ENCODE measurements at places on chromosomes 2 and 18.

DNA sequence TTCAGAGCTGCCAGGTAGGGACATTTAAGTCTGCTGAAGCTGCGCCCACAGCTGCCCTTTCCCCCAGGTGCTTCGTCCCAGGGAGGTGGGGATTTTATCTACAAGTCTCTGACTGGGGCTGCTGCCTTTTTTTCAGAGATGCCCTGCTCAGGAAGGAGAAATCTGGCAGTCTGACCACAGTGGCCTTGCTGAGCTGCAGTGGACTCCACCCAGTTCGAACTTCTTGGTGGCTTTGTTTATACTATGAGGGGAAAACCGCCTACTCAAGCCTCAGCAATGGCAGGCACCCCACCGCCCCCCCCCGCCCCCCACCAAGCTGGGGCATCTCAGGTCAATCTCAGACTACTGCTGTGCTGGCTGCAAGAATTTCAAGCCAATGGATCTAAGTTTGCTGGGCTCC lies 458.1 kb upstream of the RAB12 start:
- no peak for DNase-seq

DNA sequence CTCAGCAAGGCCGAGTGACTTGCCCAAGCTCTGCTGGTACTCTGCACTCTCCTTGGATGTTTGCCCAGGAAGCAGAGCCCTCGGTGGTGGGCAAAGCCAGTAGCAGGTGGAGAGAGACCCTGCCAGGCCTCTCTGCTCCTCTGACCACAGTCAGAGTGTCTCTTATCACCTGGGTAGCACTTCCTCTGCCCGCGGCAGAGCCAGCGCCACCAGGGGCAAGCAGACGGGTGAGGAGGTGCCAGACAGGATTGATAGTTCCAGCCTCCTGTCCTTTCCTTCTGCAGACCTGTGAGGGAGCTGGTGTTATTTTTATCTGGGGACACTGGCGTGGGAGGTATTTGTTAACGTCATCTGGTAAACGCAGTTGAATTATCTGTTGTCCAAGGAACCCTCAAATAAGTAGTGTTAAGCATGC lies 152.9 kb downstream of the SMAD7 start:
- no peak for DNase-seq

DNA sequence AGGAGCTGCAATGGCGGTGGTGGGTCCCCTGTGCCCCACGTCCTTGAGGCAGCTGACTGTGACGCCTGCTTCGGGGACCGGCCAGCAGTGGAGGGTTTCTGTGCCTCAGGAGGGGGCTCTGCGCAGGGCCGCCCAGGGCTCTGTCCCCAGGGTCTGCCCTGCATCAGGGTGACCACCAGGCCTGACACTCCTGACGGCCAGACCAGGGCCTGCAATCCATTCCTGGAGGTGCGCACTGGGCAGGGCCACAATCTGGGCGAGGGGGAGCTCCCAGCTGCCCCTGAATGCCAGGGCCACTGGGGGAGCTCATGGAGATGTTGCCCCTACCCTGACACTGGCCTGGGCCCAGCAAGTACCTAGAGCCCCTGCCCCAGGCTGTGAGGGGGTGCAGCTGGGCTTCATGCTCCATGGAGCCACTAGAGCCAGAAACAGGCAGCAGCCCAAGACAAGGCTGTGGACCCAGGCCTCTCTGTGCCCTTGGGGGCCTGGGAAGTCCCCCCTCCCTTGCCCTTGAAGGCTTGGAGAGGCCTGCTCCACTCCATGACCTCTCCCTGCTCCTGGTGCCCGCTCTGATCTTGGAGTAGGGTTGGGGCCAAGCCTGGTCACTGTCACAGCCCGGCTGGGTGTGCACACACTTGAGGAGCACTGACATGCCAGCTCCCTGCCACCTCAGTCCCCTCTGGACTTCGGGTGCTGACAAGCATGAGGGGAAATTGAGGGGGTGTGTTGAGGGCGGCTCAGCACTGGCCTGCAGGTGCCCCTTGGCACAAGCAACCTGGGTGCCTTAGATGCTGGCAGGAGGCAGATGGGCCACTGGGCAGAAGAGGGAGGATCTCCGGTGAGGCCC lies 55.9 kb downstream of the LDAH start:
- no peak for DNase-seq

GRCh38 chr2:140491876-140492275 lies 1638.9 kb downstream of the LRP1B start:
- no peak for DNase-seq

- no peak for DNase-seq
Observed at GRCh38 chr18:79049506-79049905, 19.7 kb upstream of the ATP9B start.

GRCh38 chr2:230879891-230880290 lies 15.1 kb downstream of the ITM2C start:
- no peak for DNase-seq

- DNase-seq = no peak
Observed at GRCh38 chr2:239762106-239762505, 263.0 kb downstream of the NDUFA10 start.

GRCh38 chr2:222939208-222939856 lies 78.5 kb downstream of the ACSL3 start:
- peak; percentile 36 for DNase-seq

DNA sequence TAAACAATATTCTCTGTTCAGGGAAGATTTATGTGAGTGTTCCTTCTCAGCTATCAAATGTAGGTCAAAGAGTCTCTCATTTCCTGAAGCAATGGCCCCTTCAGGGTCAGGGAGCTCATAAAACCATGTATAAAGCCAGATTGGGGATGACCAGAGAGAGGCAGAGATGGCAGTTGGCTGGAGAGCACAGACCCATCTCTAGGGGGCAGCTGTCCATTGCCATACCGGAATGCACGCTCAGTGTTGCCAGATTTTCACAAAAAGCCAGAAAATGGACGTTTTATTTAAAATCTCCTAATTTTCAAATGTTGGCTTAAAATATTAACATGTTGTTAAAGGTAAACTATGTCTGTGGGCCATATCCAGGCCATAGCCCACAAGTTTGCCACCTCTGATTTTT lies 1920.7 kb upstream of the CELF4 start:
- no peak for DNase-seq

DNA sequence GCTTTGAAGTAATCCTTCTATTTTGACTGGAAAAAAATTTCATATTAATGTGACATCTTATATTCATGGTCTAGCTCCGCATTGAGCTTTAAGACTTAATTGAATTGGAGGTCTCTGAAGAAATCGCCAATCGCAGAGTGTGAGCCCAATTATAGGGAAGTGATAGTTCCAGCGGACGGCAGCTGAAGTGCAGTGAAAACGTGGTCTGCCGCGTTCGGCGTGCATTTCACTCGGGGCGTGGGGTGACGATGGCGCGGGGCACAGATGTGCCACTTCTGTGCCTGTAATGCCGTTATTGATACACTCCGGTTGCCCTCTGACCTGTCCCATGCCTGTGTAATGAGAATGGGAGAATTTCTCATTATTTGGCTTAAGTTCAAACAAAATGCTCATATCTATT lies 106.7 kb downstream of the TSHZ1 start:
- no peak for DNase-seq

DNA sequence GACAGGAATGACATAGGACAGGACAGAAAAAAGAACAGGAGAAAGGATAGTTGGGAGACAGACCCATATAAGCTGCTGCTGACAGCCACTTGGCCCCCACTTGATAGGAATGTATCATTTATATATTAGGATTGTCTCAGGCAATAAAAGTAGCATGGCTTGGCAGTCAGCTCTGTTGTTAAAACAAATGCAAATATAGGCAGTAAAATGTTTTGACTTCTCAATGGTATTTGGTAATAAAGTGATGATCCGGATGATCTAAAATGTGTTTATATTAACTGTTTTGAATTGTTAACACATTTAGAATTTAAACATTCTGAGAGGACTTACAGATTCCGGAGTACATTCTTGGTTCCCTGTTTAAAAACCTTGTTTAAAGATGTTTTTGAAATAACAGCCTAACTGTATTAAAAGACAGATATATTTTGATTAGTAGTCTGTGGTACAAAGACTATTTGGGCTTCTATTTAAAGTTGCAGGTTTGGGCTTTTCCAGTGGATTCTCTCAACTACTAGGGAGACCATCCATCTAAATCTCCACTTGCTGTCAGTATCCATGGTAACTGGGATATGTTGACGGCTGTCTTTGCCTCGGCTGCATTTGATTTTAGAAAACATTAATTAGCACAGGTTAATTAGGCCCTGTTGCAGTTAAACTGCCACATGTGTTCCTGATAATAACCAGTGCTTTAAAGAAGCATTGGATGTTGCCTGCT lies 147.6 kb downstream of the ESCO1 start:
- DNase-seq = no peak

GRCh38 chr2:179393481-179393880 lies 128.8 kb upstream of the SESTD1 start:
- no peak for DNase-seq

DNA sequence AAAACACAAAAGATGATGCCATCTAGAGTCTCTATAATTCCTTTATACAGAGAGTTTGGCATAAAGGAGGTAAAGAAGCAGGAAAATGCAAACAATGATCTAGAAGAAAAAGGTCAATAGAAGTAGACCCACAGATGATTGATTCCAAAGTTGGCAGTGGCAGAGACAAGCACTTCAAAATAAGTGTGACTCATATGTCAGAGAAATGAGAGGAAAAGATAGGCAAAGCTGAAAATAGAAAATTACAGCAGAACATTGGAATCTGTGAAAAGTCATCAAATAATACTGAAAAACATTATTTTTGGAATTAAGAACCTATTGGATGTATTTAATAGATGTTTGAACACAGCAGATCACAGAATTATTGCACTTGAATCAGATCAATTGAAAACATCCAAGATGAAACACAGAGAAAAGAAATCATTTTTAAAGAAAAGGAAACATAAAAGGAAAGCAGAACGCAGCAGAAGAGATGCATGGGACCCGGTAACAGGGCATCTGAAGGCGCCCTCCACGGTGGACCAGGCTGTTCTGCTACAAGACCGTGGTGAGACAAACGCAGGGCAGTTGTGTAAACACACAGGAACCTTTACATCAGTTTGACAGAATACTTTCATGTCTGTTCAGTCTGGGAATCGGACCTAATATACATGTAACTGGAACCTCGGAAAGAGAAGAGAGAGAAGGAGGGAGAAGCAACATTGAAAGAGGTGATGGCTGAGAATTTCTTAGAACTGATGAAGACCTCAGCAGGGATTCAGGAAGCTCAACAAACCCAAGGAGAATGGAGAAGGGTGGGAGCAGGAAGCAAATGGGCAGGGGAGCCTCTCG lies 74.6 kb upstream of the GPC1 start:
- DNase-seq = no peak

DNA sequence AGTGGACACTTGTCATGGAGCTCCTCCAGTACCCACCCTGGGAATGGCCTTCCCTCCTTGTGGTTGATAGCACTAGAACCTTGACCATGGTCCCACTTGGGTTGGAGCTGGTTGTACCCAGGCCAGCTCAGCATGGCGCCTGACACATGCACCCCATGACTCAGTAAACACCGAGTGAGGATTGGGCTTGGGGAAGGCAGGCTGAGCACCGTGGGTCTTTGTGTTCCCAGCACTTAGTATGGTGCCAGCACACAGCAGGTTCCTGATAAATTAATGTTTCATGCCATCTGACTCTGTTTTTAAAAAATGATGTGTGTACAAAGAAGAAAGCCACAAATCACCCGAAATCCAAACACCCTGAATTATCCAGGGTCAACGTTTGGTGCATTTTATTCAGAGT lies 69.8 kb downstream of the CIB4 start:
- DNase-seq = no peak

DNA sequence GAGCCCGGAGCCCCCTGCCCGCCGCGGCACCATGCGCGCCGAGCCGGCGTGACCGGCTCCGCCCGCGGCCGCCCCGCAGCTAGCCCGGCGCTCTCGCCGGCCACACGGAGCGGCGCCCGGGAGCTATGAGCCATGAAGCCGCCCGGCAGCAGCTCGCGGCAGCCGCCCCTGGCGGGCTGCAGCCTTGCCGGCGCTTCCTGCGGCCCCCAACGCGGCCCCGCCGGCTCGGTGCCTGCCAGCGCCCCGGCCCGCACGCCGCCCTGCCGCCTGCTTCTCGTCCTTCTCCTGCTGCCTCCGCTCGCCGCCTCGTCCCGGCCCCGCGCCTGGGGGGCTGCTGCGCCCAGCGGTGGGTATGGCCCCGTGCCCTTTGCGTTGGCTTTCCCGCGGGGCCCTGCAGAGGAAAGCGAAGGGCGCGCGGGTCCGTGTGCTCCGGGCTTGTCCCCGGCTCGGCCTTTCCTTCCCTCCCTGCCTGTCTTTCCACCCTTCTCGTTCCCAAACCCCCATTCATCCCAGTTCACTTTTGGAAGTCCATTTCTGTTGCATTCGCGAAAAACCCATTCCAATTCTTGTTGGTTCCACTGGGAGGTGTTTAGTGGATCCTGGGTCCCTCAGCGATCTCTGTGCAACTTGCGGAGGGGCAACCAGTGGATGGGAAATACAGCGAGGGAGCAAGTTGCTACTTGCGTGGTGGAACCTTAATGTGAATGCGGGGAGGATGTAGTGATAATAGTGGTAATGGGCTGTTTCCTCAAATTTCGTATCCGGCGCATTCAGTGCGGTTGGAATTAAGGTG lies 599 bp downstream of the ADAM23 start:
- no peak for DNase-seq

DNA sequence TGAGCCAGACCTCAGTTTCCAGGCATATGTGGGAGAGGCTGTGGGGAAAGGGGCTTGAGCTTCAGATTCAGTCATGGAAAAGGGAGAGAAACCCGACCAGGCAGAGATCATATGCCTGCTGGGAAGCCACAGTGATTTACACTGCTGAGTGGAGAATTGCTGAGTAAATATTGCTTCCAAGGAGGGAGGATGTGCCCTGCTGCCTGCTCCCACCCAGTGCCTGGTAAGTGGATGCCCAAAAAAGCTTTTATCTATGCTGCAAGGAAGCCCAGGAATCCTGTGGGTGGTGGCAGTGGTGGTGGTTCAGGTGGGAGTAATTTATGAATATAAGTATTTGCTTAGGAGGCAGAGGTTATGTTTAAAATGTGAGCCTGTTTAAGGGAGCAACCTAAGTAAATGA lies 39.5 kb downstream of the INO80C start:
- DNase-seq = no peak

GRCh38 chr18:51137891-51138290 lies 59.6 kb downstream of the MEX3C start:
- no peak for DNase-seq

GRCh38 chr2:237344942-237345341 lies 69.0 kb downstream of the COL6A3 start:
- no peak for DNase-seq

DNA sequence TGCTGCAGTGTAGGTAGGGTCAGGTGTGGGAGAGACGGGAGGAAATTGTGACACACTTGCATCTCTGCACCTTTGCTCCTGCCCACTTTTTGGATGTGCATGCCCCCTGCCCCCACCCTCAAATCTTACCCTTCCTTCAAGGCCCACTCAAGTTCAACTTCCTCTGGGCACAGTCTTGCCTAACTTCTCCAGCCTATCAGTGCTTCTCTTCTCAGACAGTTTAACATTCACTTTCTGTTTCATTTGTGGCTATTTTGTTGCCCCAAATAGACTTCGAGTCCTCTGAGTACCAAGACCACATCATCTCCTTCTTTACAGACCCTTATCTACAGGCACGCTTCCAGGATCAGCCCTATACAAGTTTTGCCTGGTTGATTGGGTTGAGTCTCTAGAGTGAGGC lies 2.7 kb downstream of the ST8SIA5 start:
- no peak for DNase-seq

GRCh38 chr18:76985156-76985950 lies 147.2 kb downstream of the MBP start:
- no peak for DNase-seq
